Activated T-cell treated with anti-CD3 and anti-CD28 coated beads for 1 hour (primary cell): ENCODE measurements at places on chromosomes 5 and 9.

DNA sequence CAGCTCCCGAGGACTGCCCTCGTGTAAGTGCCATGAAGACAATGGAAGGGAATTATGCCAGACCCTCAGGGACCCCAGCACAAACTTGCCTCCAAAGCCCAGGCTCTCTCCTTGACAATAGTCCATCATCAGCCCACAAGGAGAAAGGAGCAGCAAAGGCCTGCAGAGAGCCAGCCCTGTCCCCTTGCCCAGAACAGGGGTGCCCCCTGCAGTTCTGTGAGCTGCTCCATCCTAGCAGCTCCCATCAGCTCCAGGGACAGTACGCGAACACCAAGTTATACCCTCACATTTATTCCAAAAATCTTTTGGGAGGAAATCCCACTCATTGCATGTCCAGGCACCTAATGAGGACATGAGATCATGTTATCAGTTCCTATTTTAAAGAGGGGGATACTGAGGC, 11.1 kb downstream of the BARX1 start:
- no peak for DNase-seq

GRCh38 chr9:92637886-92638620, 31.9 kb downstream of the IPPK start:
- no peak for DNase-seq

DNA sequence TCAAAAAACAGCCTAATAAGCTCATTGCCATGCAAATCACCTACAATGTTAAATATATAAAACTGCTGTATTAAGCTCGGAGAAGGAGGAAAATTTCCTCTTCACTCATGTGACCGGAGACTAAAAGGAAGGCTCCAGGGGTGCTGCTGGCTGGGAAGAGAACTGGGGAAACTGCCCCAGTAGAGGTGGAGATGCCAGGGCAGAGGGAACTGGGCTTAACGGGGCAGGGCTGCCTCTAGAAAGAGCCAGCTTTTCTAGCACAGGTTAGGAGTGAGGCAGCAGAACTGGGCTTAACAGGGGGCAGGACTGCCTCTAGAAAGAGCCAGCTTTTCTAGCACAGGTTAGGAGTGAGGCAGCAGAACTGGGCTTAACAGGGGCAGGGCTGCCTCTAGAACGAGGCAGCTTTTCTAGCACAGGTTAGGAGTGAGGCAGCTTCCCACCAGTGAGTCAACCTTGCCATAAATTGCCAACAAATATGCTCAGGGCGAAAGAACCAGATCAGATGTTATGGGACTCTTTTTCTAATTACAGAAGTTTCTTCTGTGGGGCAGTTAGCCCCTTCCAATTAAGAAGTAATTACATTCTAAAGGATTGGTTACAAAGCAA, 115.3 kb downstream of the FANCC start:
- no peak for DNase-seq

DNA sequence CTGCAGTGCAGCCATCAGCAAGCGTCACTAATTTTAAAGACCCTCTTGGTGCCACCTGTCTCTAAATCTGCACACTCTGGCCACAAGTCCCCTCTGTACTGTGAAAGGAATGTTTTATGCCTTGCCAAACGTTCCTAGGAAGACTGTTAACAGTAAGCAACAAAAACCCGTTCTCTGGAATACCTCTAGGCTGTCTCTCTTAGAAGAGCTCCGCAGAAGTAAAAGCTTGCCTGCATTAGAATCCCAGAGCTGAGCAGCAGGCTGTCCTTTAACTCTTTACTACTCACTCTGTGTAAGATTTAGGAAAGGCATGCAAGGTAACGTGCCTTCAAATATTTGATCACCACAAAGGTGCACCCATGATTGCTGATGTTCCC, 53.9 kb upstream of the C9orf72 start:
- no peak for DNase-seq
